Fibroblast of skin of abdomen (primary cell): ENCODE measurements at places on chromosomes 2 and 18.
A peak's percentile ranks its signal among the peaks of the same experiment; 100 is the strongest.

- peak; percentile 95 for DNase-seq
Measured at GRCh38 chr18:79485788-79486355, 90.1 kb downstream of the NFATC1 start.

GRCh38 chr2:128366713-128367511 lies 48.2 kb upstream of the HS6ST1 start:
- DNase-seq = no peak

DNA sequence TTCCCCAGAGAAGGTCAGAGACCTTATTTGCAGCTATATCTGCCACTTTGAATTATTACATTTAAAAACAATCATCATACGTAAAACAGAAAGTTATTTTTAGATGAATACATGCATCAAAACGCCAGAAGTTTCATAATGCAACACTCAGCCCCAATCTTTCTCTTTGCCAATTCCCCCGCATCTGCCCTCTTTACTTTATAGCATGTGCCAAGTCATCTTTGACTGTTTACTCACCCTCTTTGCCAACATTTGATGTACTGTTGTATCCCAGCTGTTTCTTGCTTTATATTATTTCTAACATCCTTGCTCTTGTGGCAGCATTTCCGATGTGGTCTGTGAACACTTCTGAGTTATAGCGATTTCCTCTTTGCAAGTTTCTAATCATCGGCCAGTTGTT lies 86.2 kb downstream of the CRIM1 start:
- peak; percentile 70 for DNase-seq

DNA sequence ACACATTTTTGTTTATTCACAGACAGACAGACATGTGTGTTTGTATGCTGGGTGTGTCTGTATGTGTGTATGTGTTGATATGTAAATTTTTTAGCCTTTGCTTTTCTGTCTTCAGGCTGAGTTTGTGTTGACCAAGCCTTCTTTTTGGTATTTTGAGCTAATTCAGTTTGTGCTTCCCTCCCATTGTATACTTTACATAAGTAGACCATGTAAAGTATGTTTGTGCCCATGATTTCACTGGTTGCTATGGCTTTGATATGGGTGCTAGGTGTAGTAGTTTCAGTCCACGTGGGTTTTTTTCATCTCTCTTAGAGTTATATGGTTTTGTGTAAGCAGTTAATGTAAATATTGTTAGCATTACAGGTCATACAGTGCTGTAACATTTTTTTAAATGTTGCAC lies 129.4 kb upstream of the EPC2 start:
- no peak for DNase-seq
